Foreskin fibroblast (primary cell): ENCODE measurements at places on chromosomes 2 and 18.

DNA sequence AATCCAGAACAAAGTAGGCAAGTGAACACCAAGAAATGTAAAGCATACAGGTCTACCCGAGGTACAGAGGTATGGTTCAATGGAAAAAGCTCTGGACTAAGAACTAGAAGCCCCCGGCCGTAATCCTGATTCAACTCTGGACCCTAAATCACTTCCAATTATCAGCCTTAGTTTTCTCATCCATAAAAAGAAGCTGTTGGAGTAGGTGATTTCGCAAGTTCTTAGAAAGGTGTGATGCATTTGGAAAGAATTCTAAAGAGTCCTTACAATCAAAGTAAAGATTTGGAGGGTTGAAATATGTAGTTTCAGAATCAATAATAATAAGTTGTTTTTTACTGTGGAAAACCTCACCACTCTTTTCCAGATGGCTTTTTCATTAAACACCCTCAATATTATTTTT is 622.1 kb upstream of the ID2 start:
- no peak for DNase-seq

DNA sequence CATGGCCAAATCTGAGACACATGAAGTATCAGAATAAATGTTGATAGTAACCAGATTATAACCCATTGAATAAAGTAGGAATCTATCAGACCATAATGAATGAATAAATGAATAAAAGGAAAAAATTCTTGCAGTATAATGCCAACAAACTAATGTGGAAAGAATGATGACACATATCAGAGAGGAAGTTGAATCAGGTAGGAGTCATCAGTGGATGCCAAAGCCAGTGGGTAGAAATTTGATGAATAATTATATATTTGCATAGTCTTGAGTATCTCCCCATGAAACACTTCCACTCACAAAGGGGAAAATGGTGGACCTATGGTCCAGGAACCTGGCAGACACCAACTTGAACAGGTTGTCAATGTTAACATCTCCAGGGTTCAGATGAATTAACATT is 68.6 kb downstream of the GALNT3 start:
- DNase-seq: peak; percentile 66

- DNase-seq: no peak
These were observed 176.4 kb upstream of the TCF4 start for GRCh38 chr18:55764386-55764785.

DNA sequence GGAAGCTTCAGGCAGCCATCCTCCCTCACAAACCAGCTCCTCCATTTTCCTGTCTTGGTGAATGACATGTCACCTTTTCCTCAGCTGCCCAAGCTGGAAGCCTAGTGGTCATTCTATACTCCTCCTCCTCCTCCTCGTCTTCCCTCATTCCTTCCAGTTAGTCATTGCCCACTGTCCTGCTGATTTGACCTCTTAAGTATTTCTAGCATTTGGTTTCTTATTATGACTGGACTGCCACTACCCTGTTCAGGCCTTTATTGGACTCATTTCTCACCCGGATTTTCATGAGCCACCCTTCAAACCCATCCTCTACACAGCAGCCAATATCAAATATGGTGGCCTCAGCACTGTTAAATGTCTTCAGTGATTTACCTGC is 21.9 kb upstream of the MGAT5 start:
- DNase-seq: peak; percentile 80

GRCh38 chr2:185063761-185064160 is 465.4 kb downstream of the ZNF804A start:
- no peak for DNase-seq

DNA sequence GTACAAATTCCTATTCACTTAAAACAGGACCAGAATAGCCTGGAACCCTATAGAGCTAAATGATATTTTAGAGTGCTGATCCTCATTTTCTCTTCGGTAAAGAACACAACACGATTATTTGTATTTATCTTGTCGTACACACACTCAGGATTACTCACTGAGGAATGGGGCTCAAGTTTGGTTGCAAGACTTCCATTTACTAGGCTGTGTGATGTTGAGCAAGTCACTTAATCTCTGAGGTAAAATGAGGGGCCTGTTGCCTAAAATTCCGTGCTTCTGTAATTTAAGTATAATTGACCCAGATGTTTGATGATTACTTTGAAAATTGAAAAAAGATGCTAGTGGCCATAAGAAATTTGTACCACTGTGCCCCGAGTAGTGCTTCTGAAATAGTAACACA is 42.6 kb upstream of the MAP4K3 start:
- no peak for DNase-seq

DNA sequence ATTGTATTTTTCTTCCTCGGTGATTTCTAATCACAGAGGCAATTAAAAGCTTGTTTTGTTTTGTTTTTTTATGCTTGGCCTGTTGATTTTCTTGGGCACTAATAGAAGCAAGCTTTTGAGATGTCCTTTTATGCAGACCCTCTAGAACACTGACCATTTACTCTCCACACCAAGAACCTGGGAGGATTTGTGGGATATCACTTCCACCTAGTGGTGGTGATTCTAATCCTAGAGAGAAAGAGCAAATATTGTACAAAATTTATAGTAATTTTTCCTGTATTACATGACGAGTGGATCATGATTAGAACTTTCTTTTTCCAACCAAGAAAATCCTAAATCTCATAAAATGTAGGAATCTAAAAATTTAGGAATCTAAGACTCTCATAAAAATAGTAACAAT is 23.4 kb downstream of the NEMP2 start:
- DNase-seq: peak; percentile 18

DNA sequence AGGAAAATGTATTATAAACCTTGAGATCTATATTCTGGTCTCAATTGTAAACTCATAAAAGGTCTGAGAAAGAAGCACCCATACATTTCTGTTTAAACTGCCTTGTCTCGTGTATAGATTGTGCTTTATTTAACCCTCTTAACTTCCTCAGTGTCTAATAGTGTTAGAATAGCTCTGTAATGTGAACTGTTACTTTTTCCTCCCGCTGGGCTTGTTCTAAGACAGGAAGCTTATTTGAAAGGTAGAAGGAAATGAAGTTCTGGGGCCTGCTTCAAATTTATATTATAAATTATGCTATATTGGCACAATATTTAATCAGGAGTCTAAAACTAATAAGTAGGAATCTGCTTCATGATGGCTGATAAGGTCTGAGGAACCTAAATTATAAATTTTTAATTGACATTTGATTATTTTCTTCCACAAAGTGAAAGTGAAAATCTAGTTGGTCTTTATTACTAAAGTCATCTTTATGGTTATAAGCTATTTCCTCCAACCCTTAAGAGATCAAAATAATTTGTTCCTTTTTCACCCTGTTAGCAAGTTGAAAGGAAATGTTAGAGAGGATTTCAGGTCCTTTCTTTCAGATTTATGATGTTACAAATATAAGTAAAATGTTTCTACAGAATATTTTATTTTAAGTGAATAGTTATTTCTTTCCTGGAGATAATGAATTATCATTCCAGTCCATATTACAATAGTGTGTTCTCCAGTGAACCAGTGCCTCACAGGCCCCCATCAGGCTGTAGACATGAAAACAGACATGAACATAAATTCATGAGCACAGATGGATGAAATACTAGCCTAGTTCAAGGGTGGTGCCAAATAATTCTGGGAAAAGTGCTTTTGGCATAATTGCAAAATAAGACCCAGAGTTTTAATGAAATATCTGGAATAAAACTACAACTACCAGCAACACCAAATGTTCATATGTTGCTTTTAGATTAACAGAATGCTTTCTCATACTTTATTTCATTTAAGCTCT is 7.9 kb downstream of the MFSD6 start:
- no peak for DNase-seq

DNA sequence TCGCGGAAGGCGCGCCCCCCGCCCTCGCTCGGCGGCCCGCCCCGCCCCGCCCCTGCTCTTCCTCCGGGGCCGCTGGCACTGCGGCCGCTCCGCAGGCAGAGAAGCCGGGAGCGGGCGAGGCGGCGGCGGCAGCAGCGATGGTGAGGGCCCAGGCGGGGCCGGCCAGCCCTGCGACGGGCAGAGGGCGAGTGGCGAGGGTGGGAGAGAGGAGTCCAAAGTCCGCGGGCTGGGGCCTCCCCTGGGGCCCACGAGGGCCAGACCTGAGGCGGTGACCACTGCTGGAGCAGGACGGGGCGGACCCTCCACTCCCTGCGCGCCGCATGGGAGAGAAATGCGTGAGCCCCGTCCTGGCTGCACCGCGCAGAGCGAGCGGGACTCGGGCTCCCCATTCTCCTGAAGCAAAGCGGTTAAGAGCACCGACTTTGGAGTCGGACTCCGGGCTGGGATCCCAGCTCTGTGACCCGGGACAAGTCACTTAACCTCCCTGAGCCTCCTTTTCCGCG is at the start of gene VAMP5:
TSS of gene VAMP5 (plus strand) at position 78 of the 503 bp plus-strand sequence. CDS start at position 138, 60 bp downstream.
- DNase-seq: no peak

DNA sequence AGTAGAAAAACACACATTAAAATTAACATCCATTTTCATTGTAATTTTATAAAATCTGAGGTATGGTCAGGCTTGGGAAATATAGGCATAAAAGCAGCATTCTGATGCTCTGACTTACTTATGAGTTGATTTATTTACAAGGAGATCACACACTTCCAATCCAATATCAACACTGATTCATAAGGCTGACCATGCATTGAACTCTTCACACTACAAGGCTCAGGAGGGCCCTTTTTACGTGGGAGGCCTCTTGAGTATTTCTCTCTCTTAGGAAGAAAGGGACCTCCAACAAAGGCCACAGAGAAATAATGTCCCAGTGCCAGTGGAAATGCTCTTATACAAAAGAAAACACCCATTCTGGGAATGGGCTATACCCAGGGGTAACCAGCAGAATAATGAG is 222.8 kb downstream of the NAPG start:
- DNase-seq: no peak

DNA sequence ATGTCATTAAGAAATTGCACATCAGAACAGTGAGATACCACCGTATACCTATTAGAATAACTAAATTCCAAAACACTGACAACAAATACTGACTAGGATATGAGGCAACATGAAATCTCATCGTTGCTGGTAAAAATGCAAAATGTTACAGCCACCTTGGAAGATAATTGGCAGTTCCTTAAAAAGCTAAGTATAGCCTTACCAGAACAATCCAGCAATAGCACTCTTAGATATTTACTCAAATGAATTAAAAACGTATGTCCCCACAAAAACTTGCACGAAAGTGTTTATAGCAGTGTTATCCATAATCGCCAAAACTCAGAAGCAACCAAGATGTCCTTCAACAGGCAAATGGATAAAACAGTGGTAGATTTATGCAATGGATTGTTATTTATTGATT is 241.7 kb downstream of the EPHA4 start:
- DNase-seq: peak; percentile 30

GRCh38 chr2:168097431-168097830 is 150.0 kb downstream of the STK39 start:
- DNase-seq: no peak

DNA sequence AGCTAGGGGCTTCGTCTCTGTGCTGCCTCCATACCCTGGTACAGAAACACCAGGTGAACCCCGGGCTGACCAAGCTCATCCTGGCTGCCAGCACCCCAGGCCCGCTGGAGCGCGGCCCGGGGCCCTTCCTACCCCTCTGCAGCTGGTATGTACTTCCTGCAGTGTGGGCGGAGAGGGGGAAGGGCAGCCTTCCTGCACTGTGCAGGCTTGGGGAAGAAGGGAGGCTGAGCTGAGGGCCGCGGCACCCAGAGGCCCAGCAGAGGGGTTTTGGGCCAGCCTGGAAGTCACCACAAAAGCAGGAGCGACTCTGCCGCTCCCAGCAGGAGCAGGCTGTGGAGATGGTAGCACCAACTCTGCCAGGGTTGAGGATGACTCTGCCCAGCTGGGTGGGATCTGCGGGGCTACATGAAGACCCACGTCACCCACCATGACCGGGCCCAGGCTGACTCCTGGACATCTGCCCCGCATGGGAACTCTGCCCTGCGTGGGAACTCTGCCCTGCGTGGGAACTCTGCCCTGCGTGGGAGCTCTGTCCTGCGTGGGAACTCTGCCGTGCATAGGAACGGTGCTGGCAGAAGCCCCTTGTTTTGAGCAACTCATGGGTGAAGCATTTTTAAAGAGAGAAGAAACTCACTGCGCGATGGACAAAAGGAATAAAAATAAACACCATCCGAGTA is 273.3 kb downstream of the NDUFA10 start:
- DNase-seq: no peak

- DNase-seq: no peak
These were observed 36.2 kb upstream of the C2orf66 start for GRCh38 chr2:196845371-196845770.

- no peak for DNase-seq
These were observed 288.9 kb upstream of the FBXO11 start for GRCh38 chr2:48195169-48195568.

DNA sequence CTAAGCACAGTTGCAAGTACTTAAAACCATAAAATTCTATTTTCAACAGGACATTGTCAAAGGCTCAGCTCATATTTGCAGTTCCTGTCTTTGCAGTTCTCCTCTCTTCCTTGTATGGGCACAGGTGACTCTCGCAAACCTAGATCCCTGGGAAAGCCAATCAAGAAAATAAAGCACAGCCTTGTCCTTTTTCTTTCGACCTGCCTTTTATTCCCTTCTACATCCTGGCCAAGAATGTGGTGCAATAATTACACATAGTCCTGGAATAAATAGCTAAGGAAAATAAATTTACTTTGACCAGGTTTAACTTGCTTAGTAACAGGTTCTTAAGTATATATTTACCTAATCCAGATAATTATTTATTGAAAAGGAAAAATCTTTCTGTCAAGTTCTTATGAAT is 20.2 kb downstream of the ATG16L1 start:
- no peak for DNase-seq

DNA sequence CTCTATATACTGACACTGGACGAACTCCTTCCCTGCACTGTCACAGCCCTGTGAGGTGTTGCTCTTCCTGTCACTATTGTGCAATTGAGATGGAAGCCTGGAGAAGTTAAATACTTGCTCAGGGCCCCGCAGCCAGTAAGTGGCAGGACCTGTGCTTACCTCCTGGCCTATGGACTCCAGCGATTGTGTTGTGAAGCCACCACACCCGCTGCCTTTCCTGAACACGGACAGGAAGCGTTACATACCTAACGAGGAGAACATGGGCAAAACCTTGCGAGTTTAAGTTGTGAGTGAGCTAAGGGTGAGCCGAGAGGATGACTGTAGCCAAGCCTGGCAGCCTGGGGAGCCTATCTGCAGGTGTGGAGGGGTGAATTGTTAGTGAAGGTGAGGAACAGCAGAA is 26.1 kb downstream of the RAB31 start:
- DNase-seq: no peak

- DNase-seq: no peak
These were observed 333.1 kb downstream of the PIK3C3 start for GRCh38 chr18:42288129-42288528.

GRCh38 chr2:239321596-239322415 is 79.0 kb downstream of the HDAC4 start:
- no peak for DNase-seq

- DNase-seq: no peak
These were observed 11.5 kb upstream of the GMCL1 start for GRCh38 chr2:69817729-69818501.

- DNase-seq: no peak
These were observed 758 bp downstream of the CFAP221 start for GRCh38 chr2:119544939-119545475.

- DNase-seq: no peak
These were observed 204.9 kb downstream of the CDH7 start for GRCh38 chr18:65955747-65956146.

DNA sequence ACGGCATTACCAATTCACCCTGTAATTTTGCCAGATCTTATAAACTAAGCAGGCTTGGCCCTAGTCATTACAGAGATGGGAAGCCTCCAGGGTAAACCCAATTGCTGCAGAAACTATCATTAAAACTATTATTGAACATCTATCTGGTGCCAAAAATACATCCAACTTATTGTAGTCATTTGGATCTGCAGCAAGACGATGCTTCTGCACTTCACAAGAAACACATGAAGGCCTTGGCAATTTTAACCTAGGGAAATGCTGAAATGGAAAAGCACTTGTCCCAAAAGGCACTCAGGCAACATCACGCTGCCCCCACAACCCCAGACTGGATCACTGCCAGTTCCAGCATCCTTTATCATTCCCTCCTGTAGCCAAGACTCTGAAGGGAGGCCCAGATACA is 85.3 kb upstream of the ACVR2A start:
- no peak for DNase-seq
